ENCODE measurements at places on chromosomes 5 and 9.

DNA sequence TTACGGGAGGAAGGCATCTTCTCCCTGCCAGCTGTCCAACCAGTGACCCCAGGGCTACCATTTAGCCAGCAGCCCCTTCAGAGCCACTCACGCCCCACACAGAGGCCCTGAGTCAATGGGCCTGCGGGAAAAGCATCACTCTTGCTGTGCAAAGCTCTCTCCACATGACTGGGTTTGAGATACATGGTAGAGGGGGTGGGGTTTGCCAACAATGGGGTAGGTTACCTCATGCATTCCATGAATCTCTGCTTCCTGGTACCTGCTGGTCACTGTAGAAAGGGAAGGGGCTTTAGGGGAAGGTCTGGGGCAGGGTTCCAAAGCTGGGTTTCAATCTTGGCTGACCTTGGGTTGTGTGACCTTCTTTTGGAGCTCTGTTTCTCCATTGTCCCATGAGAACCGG, 22.9 kb upstream of the TTLL11 start:
- DNase-seq: no peak

DNA sequence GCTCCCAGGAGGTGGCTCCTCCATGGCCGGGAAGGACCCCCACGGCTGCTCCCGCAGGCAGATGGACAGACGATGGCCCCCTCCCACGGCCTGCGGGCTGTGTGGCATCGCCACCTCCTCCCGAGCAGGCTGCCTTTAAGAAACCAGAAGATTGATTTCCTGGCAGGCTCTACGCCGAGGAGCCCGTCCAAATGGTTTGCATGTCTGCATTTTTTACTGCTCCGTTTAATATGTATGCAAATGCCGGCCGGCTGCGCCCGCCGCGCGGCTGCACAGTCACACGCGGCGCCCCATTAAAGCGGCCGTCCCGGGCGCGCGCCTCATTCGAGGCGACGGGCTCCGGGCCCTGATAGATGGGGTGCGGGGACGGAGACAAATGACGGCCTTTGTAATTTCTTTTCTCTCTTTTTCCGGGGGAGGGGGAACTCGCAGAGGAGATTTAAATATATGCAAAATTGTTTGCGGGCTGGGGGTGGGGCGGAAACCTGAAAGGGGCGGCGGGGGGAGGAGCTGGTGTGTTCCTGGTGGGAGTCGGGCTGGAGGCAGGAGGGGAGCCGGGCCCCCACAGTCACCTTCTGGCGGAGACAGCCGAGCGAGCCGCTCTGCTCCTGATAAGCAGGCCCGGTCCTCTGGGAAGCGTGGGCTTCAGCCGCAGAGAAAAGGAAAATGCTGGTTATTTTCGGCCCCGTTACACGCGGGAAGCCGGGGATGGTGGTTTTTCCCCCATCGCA, 158.7 kb upstream of the IER5L start:
- peak; percentile 31 for DNase-seq

- no peak for DNase-seq
Observed at GRCh38 chr9:76729116-76729515, 35.1 kb upstream of the PCA3 start.

- no peak for DNase-seq
Observed at GRCh38 chr9:101677861-101678260, 60.6 kb downstream of the GRIN3A start.

DNA sequence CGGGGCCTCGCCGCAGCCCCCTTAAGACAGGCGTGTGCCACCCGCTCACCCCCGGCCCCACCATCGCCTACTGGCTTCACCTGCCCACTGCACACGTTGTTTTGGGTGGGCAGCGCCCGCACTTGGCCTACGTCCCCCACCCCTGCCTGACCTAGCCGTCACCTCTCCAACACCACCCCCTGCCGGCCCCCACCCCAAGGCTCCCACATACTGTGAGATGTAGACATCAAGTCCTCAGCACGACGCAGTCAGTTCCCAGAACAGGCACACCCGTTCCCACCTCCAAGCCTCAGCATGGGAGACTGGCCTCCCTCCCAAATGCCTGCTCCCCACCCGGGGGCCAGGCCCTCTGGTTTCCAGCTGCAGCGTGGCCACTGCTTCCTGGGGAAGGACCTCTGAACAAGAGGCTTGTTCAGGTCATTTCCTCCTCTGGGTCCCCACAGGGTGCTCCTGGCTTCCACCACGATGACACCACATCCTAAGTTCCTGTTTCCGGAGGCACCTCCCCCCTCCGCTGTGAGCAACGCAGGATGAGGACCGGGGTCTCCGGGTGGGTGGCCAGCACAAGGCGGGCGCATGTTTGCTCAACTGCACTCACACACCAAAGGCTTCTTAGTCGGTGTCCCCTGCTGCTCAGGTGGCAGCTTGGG, 11.3 kb downstream of the DBN1 start:
- DNase-seq: no peak

DNA sequence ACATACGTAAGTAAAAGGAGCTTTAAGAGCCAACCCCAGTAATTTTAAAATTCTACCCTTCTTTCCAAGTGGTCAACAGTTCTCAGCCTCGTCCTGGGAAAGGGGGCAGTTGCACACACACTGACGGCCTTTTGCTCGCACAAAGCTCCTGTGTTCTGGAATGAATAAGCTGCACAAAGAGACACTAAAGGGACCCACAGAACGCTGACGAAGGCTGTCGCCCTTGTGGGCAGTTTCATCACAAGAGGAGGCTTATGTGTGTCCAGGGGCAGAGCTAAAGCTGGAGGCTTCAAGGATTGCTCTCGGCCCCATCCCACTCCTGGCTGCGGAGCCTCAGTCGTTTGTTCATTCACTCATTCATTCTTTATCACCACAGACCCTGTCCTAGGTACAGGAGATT, 67.0 kb upstream of the NEK6 start:
- DNase-seq: no peak

DNA sequence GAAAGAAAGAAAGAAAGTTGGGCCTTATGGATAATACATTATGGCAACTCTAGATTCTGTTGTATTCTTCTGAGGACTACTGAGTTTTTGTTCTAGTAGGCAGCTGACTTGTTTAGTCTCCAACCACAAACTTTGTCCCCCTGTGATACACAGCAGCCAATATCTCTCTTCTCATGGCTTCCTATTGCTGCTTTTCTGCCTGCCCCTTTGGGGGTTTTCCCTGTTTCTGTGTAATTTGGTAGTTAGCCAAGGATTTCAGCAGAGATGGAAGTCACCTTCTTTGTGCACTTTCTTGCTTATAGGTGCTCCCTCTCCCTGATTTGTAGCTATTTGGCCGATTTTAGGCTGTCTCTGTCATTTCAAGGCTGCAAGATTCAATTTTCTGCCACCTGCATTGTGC, 109.6 kb downstream of the FGF1 start:
- no peak for DNase-seq

DNA sequence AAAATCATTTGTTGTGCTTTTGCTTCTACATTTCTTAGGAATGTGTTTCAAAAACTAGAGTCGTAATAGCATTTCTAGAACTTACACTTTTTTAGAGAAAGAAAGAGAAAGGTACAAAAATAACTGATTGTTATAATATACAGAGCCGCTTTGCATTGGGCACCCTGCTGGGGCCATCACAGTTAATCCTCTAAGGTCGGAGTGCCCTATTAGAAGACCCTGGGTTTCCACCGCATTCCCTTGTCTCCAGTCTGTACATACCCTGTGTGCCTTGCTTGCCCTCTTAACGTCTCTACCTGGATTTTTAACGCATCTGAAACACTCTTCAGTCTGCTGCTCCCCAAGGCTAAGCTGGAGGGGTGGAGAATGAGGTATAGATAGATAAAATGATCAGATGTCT, 1.3 kb downstream of the MARVELD2 start:
- no peak for DNase-seq

- no peak for DNase-seq
Observed at GRCh38 chr5:11803436-11803835, 100.8 kb downstream of the CTNND2 start.

DNA sequence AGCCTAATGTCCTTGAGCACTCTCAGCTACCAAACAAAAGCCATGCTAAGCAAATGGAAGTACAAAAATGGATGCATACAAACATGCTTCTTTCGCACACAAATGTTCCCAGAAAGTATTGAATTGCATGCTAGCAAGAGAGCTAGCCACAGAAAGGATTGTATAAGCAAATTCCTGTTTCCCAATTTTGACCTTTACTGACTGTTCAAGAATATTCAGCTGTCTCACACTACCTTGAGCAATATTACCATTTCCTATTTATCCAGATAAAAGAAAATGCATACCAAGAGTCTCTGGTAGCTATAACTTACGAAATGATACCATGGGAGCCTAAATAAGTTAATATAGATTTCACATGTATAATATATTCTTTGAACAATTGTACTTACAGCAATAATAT, 264.6 kb downstream of the TMEM167A start:
- no peak for DNase-seq

DNA sequence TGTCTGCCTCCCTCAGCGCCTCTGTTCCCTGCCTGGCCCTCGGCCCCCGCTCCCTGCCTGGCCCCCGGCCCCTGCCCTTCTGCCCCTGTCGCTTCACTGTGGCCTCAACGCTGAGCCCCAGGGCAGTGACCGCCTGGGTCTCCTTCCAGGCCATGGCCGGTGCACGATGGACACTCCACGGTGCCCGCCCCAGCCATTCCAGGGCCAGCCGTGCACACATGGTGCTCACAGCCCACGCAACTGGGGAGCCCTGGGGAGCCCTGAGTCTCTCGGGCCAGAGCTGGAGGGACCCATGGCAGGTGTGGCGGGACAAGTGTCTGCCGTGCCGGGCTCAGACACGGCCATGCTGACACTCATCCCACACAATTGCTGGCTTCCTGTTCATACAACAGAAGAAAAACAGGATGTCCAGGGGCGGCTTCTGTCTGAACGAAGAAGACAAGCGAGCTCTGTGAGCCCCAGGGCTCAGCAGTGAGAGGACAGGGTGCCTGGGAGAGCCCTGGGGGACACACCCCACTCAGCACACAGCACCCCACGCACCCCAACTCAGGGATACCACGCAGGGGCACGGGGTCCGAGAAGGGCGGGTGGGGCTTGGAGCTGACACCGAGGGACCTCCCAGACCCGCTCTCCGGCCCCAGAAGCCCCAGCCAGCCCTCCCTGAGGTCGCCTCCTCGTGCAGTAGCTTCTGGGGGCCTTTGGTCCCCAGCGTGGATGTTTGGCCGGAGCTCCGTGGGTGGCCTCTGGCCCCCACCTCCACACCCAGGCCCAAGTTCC, 35.7 kb downstream of the EXD3 start:
- no peak for DNase-seq

- no peak for DNase-seq
Observed at GRCh38 chr5:56900858-56901578, 8.4 kb upstream of the SETD9 start.

GRCh38 chr5:44387921-44388320, 1.3 kb downstream of the FGF10 start:
- DNase-seq: no peak

- DNase-seq: no peak
Observed at GRCh38 chr9:124197177-124198095, 60.3 kb upstream of the NEK6 start.

DNA sequence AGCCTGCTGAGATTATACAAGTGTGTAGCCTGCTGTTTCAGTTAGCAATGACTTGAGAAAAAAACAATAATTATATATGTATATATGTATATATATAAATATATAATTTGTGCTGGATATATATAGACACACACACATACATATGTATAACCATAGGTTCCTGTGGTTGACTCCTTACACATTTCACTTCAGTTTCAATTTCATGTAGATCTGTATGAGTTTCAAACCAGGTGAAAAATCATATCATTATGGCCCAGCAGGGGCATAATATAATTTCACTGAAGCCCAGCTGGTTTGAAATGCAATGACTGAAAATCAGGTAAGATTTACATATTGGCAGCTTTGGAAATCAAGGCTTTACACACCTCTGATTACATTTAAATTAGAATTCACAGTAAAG, 690.4 kb upstream of the CDH18 start:
- no peak for DNase-seq
